ENCODE measurements at places on chromosomes 7 and 10.

GRCh38 chr7:151372612-151373265 lies 31.1 kb downstream of the NUB1 start:
- DNase-seq, result no peak

DNA sequence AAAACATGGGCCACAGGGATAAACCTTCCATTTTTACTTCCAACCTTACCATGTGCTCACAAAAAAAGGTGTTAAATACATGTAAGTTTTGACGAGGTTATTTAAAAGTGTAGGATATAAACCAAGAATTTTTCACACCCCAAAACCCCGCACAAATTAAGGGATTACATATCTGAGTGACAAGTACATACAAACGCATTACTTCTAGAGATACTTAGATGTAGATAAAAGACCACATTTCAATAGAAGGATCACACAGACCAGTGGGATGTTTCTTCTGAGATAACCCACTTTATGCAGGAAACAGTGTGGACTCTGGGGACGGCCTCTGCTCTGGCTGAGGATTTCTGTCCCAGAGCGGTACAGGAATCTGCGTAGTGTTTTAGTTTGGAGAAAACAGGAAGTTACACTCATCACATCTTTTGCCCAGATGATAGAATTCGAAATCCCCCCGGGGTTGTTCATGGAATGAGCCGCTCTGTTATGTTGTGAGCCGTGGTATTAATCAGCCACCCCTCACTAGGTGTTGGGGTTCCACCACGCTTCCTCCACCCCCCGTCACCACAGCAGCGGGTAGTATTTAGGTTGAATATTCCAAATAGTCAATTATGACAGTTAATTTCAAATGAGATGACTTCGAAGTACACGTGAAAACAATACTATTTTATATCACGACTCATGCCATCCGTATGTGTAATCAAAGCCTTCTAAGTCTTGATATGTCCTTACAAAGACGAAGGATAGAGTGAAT lies 1.3 kb upstream of the CUL1 start:
- no peak for DNase-seq

GRCh38 chr7:84149573-84149972 lies 45.0 kb downstream of the SEMA3A start:
- DNase-seq, result no peak

DNA sequence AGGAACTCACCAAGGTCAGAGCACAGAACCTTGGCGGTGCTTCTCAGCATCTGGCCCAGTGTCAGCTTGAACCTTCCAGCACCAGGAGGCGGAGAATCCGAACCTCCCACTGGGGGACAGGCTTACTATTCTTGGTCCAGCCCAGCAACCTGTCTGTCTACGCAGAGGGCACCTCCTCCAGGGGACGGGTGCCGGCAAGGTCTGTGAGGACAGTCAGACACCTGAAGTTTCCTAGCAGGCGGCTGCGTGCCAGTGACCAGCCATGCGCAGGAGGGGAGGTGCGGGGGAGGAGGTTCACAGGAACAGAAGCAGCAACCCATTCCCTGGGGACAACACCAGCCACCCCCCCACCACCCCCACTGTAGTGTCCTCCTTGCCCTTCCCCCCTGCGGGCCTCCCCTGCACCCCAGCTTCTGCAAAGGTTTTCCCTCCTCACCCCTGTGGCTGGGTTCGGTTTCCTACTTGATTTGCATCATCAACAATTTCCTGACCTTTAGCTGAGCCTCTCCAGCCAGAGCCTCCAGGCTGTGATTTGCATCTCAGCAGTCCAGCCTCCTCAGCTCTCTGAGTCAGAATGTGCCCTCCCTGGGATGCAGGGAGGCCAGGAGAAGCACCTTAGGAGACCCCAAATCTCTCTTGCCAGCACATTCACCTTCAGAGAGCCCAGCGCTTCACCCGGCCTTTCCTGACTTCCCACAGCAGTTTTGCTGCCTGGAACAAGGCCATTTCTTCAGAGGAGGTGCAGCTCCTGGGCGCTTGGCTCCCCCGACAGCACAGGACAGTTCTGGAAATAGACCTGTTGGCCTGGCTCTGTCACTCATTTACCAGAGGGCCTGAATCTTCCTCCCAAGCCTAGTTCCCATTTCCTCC lies 107.5 kb upstream of the NPS start:
- no peak for DNase-seq

DNA sequence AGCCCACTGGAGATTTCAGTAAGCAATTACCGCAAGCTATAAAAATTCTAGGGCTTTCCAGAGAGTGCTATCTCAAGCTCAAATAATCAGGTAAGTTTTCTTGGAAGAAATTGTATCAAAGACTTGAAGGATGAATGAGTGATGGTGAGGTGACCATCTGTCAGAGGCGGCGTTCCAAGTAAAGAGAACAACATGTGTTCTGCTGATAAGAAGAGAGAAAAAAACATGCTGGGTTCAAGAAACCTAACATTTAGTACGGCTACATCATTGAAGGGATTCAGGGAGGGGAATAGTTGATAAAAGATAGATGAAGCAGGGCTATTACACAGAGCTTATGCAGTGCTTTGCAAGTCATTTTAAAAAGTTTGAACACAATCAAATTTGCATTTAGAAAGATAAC lies 100.7 kb downstream of the GNAI1 start:
- DNase-seq, result no peak

DNA sequence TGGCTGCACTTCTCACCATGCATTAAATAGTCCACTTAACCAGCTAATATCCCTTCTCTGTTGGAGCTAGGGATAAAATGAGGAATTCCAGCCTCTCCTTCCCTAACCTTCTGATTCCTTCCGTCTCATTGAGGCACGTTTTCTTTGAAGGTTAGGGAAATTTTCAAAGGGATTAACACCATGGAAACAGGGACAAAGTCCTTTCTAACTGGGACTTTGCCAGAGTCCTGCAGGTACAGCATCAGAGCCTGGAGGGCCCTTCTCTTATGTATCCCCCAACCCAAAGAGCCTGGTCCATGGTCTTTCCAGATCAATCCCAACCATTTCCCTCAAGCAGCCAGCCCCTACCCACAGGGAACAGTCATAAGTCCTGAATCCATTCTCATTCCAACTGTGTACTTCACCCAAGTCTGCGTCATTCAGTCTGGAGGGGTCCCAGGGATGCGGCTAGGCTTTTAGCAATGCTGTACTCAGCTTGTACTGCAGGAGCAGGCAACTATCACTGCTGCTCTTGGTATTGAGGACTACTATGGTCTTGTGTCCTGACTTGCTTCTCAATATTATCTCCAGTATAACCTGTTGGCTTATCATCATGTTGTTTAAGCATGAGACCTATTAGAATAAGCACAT lies 34.6 kb upstream of the CROT start:
- DNase-seq, result no peak

DNA sequence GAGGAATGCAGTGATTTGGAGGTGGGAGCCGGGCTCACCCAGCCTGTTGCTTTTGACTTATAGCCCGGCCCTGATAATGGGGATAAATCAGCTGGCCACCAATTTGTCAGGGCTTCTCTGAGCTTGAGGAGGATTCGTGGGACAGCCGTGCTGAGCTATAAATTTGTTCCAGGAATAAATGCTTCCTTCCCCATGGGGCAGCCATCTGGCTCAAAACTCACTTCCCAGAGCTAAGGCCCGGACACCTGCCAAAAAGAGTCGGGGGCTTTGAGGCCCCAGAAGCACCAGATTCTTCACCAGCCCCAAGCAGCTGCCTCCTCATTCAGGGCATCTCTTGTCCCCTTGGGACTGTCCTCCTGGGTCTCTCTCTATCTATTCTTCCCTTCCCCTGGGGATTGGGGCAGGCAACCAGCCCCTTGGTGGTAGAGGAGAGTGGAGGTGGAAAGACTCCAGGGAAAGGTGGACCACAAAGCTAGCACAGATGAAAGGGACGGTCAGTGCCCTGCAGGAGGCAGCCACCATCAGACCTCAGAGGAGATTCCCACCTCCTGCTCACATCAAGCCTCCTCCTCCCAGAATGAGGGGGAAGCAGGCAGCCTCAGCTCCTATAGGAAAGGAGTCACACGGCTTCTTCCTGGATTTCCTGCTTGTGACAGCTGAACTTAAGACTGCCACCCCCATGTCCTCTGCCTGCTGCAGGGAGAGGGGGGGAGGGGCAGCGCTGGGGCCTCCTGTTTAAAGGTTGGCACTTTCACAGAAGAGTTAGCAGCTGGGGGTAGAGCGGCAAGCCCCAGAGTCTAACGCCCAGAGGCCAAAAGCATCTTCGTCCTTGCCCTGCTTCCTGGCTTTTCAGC lies 44.2 kb upstream of the LRRC4 start:
- no peak for DNase-seq

GRCh38 chr7:4707980-4708411 lies 25.9 kb downstream of the FOXK1 start:
- no peak for DNase-seq

DNA sequence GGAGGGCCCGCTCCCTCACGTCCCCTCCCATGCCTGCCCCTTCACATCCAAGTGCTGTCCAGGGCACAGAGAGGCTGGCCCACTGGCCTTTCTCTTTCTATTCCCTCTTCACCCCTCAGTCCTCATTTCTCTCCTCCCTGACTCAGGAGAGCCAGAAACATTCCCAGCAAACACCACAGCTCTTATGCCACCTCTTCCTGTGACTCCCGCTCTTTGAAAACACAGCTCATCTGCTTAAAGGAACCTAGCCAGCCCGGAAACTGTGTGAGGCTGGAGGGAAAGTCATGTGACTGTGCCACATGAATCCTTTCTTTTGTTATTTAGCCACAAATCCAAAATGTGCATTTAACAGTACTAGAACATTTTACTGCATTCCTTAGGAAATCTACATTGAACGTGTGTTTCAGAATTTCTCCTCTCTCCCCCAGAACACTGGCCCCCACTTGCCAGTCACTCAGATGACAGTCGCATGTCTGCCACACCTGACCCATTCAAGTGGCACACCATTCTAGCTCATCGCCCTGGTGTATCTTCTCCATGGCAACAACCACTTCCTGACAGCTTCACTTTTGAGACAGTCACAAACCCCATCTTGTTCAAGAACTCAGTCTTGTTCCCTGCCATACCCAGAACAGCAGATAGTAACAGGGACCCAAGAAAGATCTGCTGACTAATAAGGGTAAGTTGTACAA lies 42.8 kb downstream of the GRB10 start:
- DNase-seq, result no peak

DNA sequence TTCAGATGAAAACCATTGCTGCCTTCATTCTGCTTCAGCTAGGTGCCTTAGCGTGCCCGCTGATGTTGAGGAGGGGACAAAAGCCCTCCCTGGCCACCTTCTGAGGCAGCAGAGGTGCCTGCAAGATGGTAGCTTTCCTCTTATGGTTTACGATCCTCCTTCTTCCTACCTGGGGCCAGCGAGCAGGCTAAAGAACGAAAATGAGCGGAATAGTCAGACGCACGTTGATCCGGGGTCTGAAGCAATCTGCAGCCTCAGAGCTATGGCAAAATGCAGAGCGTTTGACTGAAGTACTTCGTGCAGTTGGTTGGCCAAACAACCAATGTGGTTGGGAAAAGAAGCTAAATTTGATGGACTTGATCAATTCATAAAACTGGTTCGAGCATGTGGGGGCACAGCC lies 95.5 kb downstream of the GATA3 start:
- no peak for DNase-seq

DNA sequence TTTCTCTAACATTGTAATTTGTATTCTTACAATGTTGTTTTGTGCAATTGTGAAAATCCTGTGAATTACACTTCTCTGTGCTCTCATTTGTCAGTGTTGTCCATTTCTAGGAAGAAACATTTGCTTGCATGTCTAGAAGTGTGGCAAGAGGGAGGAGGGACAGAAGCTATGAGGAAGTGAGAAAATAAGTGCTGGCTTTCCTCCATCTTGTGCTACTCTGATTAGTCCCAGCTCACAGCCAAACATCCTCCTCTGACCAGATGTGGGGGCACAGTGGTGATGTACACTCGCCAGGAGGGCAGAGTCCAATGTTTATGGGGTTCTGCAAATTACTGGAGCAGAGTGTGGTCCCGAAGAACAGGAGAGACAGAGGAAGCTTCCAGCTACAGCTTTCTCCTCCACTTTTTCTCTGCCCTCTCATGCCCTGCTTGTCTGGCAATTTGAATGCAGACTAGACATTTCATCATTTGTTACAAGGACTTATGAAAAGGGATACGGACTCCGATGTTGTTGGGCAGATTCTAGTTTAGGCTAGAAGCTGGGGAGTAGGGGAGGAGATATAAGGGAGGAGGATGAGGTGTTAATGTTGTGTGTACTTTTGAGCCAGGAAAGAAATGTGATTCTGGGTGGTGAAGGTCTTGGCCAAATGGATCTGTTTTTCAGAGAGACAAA lies 131.0 kb upstream of the C1GALT1 start:
- no peak for DNase-seq

DNA sequence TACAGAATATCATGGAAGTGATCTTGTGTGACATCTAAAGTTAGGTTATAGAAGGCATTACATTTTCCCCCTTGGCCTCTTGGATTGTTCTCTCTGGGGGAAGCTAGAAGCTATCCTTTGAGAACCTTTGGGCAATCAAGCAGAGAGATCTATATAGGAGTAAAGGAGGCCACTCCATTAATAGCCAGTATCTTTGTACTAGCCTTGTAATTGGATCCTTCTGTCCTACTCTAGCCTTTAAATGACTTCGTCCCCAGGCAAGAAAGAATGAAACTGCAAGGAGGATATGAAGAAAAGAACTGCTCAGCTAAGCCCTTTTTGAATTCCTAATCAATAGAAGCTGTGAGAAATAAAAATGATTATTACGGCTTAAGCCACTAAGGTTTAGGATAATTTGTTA lies 230.9 kb downstream of the AGMO start:
- DNase-seq, result no peak

DNA sequence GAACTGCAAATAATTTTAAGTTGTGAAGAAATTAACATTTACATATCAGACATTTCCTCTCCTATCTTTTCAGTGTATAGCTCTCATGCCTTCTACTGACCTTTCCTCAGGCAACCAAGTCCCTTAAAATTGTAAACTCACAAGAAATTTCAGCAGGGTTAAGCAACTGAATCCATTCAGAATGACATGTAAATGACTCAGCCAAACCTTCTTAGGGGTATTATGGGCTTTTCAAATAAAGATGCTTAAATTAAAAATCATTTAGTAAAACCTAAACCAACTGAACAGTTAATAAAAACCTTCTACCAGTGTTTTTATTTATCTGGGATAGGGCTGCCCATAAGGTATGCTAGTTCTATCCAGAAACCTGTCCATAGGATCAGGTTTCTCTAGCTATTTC lies 20.7 kb downstream of the WAPL start:
- no peak for DNase-seq

DNA sequence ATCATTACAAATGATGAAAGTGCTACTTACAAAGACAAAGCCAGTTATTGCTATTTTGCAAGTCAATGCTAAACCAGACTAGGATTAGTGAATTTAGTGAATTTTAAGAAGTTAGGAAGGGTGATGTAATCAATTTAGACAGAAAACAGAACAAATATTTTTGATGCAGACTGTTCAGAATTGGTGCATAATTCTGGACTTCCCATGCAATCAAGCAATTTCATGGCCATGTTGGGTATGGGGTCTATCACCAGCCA lies 85.4 kb downstream of the CH25H start:
- no peak for DNase-seq

All from right renal cortex interstitium (tissue), 3 donors.